ENCODE measurements at places on chromosomes 1 and 21. TPM values are rescaled to one million over a fixed set of nuclear protein-coding genes. Genes with fewer than 3 reads are reported as not detected.

DNA sequence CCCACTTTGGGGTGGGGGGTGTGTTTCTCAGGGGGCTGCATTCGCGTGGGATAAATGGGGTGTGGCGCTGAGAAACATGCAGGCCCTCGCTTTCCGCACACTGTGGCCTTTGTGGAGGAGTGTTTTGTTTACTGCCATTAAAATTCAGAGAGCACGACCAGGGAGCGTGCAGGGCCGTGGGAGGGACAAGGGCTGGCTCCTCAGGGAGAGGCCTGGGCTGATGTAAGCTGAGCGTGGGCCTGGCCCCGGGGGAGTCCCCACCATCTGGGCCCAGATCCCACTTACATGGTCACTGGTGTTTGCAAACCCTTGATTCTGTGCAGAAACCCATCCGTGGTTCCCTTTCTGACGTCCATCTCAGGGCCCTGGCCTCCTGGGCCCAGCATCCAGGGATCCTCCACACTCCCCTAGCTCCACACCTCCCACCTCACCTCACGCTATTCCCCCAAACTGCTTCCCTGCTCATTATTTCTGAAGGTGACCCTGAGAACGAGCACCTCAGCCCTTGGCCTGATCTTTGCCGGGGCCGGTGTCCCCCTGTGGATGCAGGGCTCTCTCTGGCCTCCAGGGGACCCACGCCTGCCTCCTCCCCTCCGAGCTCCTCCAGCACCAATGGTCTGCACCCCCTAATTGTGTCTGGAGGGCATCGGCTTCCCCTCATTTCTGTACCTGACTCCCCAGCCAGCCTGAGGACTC lies 92.5 kb upstream of the SIM2 start:
- no peaks in the 10 kb centered on the region for H3K36me3 ChIP-seq
- H3K27me3 ChIP-seq: peaks cover 10% of the 10 kb centered on the region
- H3K4me3 ChIP-seq: no peak overlapping the region
- DNase-seq: no peak
- H3K27ac ChIP-seq: no peak overlapping the region

DNA sequence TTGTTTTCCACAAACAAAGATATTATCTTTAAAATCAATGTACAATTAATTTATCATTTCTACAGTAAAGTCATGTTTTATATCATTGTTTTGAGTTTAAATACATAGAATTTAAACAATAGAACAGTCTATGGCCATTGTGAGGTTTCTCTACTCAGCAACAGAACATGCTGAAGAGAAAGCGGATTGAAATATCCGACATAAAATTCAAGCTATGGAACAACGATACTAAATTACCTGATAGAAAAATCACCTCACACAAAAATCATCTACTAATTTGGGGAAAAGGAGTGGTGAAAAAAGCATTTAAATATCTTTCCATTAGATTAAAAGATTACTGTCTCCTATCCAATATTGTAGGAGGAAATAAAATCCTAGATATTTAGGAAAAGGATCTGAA lies 12.6 kb downstream of the CDKN2C start:
- H3K4me3 ChIP-seq: no peak overlapping the region
- H3K27me3 ChIP-seq: peaks cover 5% of the 10 kb centered on the region
- H3K27ac ChIP-seq: no peak overlapping the region
- H3K4me1 ChIP-seq: peaks cover 10% of the 10 kb centered on the region
- no peak for DNase-seq
- H3K36me3 ChIP-seq: no peaks in the 10 kb centered on the region

- peak within 1 kb of the TSS; percentile 28 for H3K4me3 ChIP-seq
- peaks cover 16% of the 10 kb centered on the region for H3K4me1 ChIP-seq
- H3K27me3 ChIP-seq: peaks cover 34% of the 10 kb centered on the region
- DNase-seq: no peak
Measured at GRCh38 chr1:203127666-203128430, at the start of gene ADORA1. Gene ADORA1, plus strand, starts transcription at chr1:203127726. Its CDS starts 1,116 bp downstream, at chr1:203128842.

GRCh38 chr1:192162376-192162775 lies 4.1 kb downstream of the RGS18 start:
- no peaks in the 10 kb centered on the region for H3K4me1 ChIP-seq
- DNase-seq: no peak
- H3K27me3 ChIP-seq: no peaks in the 10 kb centered on the region

- peaks cover 4% of the 10 kb centered on the region for H3K4me1 ChIP-seq
- no peak overlapping the region for H3K4me3 ChIP-seq
- H3K27ac ChIP-seq: no peak overlapping the region
- H3K27me3 ChIP-seq: peaks cover 5% of the 10 kb centered on the region
Measured at GRCh38 chr1:157472056-157472701, 80.1 kb downstream of the FCRL5 start.

- H3K4me3 ChIP-seq: no peak overlapping the region
- H3K27ac ChIP-seq: no peak overlapping the region
Measured at GRCh38 chr1:17984583-17984982, 123.0 kb upstream of the IGSF21 start.

DNA sequence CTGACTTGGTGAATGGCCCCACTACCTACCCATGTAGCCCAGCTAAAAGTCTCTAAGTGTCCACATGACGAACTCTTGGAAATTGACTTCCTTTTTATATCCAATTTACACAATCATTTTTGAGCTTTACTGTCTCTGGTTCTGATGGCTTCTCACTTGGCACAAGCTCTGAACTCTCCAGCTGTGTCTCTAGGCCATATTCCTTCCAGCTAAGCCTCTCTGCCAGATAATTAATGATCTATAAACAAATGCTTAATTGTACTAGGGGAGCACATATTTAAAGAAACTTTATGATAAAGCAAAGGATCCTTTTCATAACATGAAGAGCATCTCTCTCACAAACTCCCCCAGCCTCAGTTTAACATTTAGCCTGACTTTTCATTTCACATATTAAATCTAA lies 16.3 kb upstream of the BEND5 start:
- H3K27ac ChIP-seq: peak overlapping the region; percentile 90
- peaks cover 87% of the 10 kb centered on the region for H3K4me1 ChIP-seq
- H3K27me3 ChIP-seq: no peaks in the 10 kb centered on the region
- H3K4me3 ChIP-seq: peak overlapping the region; percentile 71
- no peaks in the 10 kb centered on the region for H3K36me3 ChIP-seq

DNA sequence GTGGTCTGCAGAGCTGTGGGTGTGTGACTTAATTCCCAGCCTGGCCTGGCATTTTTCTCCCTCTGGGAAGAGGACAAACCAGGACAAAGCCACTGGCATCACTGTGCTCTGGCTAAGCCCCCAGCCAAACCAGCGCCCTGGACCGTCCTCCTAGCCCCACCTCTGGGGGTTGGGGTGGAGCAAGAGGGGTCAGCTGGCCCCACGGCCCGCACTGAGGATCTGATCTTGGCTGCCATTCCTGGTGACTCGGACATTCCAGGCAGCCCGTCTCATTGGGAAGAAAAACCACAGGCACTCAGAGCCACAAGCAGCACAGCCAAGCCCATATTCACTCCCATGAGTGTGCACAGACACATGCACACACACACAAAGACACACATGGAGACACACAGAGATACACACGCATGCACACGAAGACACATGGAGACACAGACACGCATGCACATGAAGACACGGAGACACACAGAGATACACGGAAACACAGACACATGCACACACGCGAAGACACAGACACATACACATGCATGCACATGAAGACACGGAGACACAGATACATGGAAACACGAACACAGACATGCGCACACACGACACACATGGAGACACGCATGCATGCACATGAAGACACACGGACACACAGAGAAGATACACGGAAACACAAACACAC lies 2.3 kb upstream of the MXRA8 start:
- H3K27ac ChIP-seq: no peak overlapping the region
- DNase-seq: no peak

GRCh38 chr1:27026621-27027574 lies 14.2 kb upstream of the TENT5B start:
- DNase-seq: no peak
- no peaks in the 10 kb centered on the region for H3K36me3 ChIP-seq
- H3K4me1 ChIP-seq: peaks cover 2% of the 10 kb centered on the region
- H3K4me3 ChIP-seq: no peak overlapping the region

DNA sequence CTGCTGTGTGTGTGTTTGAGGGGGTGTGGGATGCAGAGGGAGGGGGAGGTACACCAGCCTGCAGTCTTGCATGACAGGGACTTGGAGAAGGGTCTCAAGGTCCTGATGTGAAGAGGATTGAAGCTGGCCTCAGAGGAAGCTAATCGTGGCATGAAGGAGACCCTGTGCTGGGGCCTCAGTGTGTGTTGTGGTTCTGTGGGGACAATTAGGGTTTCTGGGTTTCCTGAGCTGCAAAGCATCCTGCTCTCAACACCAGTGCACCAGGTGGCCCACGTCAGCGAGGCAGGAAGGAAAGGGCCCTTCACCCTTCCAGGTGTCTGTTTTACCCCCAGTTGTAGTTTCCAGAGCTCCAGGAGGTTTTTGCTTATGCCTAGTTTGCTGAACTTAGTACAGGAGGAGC lies 52.8 kb downstream of the TENT5C start:
- no peaks in the 10 kb centered on the region for H3K27me3 ChIP-seq
- peak overlapping the region; percentile 83 for H3K27ac ChIP-seq
- H3K36me3 ChIP-seq: no peaks in the 10 kb centered on the region

DNA sequence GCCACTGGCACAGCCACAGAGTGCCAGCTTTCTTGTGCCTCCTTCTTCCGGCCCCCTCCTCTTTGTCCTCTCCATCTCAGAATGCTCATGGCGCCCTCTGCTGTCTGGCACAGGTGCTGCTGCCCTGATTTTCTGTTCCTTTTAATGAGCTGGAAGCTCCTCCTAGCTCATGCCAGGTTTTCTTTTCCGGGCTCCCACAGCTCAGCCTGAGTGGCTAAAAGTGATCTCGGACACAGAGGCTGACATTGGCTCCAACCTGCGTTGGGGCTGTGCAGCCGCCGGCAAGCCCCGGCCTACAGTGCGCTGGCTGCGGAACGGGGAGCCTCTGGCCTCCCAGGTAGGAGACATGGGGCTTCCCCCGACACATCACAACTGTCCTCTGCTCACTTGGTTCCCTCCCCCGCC lies 18.7 kb downstream of the CNTN2 start:
- DNase-seq: peak; percentile 53
- peak overlapping the region; percentile 15 for H3K4me3 ChIP-seq
- no peaks in the 10 kb centered on the region for H3K27me3 ChIP-seq
- no peaks in the 10 kb centered on the region for H3K36me3 ChIP-seq
- H3K4me1 ChIP-seq: no peaks in the 10 kb centered on the region

DNA sequence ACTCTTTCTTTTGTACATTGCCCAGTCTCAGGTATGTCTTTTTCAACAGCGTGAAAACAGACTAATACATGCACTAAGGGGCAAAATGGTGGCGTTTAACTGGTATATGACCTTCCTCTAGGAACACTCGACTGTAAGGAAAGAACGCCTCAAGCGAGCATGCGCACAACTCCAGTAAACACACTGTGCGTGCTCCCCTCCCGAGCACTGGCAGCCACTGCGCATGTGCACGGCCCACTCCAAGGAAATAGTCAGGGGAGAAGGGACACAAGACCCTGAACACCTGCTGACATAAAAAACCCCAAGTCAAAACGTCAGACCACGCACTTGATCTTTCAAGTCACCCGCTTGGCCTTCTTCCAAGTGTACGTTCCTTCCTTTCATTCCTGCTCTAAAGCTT lies 173.5 kb downstream of the NPHP4 start:
- no peak for DNase-seq
- no peaks in the 10 kb centered on the region for H3K36me3 ChIP-seq
- H3K27me3 ChIP-seq: peaks cover 12% of the 10 kb centered on the region
- no peaks in the 10 kb centered on the region for H3K4me1 ChIP-seq

DNA sequence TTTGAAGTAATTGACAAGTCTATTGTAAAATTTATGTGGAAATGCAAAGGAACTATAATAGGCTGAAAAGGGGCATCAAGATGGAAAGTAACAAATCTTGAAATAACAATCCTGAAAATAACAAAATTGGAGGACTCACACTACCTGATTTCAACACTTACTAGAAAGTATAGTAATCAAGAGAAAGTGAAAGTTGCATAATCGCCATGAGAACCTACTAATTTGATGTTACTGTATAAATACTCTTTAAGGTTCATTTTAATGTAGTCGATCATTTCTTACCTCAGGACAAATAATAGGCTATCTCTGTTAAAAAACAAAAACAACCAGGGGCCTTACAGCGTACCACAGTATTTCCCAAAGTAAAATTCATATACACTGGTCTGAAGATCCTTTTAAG lies 71.7 kb downstream of the EDEM3 start:
- DNase-seq: no peak
- no peak overlapping the region for H3K4me3 ChIP-seq

DNA sequence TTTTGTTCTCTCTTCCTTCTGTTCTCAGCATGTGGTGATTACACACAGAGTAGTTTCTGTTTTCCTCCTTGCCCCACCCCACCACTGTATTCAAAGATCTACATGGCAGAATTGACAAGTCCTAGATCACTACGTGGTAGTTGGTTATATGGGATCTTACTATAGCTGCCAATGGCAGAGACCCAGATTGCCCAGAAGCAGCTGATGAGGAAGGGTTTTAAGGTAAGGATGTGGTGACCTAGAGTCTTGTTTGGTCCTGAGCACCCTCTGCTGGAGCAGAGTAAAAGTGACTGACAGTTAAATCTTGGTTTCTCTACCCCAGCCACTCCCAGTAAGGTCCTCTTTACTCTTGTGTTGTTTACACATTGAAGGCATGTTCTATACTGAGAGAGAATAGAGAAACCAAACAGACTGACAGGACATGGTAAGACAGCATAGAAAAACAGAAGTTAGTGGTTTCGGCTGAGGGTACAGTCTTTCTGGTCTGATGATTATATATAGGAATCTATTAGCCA lies 22.8 kb upstream of the STRIP1 start:
- H3K4me1 ChIP-seq: peaks cover 37% of the 10 kb centered on the region
- peak overlapping the region; percentile 75 for H3K4me3 ChIP-seq
- H3K27me3 ChIP-seq: no peaks in the 10 kb centered on the region
- DNase-seq: no peak

DNA sequence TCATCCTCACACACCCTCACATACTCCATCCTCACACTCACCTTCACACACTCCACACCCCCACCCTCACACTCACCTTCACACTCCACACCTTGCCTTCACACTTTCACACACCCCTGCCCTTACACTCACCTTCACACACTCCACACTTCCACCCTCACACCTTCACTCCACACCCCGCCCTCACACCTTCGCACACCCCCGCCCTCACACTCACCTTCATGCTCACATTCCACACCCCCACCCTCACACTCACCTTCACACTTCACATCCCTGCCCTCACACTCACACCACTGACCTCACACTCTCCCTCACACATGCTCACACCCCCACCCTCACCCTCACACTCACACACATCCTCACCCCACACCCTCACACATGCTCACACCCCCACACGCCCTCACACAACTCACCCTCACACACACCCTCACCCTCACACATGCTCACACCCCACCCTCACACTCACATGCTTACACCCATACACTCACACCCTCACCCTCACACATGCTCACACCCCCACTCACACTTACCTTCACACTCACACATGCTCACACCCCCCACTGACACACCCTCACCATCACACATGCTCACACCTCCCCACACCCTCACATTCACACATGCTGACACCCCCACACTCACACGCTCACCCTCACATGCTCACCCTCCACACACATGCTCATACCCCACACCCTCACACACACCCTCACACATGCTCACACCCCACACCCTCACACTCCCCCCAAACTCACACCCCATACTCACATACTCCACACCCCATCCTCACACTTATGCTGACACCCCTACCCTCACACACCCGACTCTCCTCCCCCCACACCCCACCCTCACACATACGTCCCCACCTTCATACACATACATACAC lies 44.5 kb upstream of the EDN2 start:
- no peak for DNase-seq
- peaks cover 2% of the 10 kb centered on the region for H3K4me1 ChIP-seq
- H3K4me3 ChIP-seq: no peak overlapping the region
- H3K36me3 ChIP-seq: peaks cover 13% of the 10 kb centered on the region

Gene C1orf50
- total RNA-seq: 13.1 TPM

Gene OR2T35
- 1.6 TPM for total RNA-seq

Gene ABCB10
- total RNA-seq: 11.7 TPM

Gene RBM34
- 122 TPM for total RNA-seq

Gene FGR
- total RNA-seq: 28.8 TPM

Gene OR14K1
- total RNA-seq: not detected

Gene IL22RA1
- 0.09 TPM for total RNA-seq

Gene ZBTB18
- total RNA-seq: 46.7 TPM

Gene DYNLT4
- total RNA-seq: not detected

Measured in activated B cell treated with CpG ODN at 0.5 μM for 24 hours (primary cell).